CD4-positive, alpha-beta T cell treated with Interleukin-15 for 1 hour (primary cell): ENCODE measurements at places on chromosomes 3 and 15.

- no peak for DNase-seq
Observed at GRCh38 chr3:58519668-58520402, 17.2 kb downstream of the ACOX2 start.

DNA sequence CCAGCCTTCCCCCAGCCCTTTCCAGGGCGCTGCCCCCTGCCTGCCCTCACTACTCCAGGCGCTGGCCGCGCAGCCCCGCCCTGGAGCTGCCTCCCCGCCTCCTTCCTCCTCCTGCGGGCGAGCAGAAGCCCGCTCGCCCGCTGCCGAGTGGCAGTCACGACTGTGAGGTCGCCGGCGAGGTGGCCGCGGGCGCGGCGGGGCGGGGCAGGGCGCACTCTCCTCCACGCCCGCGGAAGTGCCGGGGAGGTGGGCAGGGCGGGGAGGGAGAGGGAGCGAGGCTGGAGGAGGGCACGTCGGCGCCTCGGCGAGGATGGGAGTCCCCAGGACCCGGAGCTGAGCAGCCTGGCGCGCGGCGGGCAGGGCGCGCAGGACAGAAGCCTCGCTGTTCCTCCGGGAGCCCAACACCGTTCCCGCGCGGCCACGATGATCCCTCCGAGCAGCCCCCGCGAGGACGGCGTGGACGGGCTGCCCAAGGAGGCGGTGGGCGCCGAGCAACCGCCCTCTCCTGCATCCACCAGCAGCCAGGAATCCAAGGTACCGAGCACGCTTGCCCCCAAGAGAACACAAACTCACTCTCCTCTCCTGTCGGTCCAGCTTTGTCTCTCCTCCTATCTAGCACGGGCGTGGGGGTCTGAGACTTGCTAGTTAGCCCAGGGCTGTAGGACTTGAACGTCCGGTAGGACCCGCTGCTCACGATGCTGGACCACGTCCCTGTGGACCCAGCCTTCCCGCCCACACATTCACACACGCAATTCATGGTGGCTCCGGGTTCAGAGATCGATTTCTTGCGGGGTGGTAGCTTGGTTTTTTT is at the start of gene STAC:
STAC (plus strand) TSS at position 284 of the 811 bp plus-strand sequence; CDS start at position 424, 140 bp downstream.
- DNase-seq, result no peak

- no peak for DNase-seq
Observed at GRCh38 chr3:60190073-60190472, 1061.2 kb downstream of the FHIT start.

DNA sequence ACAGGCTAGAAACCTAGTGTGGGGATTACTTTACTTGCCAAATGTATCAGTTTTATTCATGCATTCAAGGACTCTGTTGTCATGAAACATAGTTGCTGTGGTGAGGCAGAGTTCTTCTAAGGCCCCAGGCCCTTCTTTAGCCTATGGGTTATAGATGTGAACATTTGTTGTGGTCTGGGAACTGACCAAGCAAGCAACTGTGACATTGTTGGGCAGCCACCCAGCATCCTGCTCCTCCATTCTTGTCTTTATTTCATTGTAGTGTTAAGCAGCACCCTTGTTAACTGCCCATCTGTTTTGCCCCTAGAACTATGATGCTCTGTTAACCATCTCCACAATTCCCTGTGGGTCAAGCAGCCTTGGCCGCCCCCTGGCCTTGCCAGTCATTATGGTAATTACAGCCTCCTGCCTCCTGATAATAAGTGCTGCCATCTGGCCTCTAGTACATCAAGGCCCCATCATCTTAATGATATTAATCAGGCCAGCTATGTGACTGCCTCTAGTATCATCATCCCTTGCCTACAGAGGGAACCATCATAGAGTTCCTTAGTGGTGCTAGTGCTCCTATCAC is 12.2 kb upstream of the IFT57 start:
- DNase-seq, result no peak

DNA sequence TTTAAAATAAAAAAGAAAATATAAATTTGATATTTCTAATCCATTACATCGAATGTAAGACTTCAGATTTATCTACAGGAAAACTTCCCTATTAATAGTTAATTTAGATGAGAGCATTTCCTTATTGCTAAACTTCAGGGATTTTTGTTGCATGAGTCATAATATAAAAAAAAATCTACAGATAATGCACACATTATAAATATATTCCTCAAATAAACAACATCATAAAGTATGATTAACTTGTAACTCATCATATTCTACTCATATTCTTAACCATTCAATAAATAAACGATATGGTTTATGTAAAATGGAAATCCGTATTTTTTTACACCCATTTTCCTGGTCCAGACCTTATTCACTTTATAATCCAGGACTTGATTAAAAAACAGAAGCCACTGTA is 477.0 kb downstream of the EPHA3 start:
- no peak for DNase-seq

DNA sequence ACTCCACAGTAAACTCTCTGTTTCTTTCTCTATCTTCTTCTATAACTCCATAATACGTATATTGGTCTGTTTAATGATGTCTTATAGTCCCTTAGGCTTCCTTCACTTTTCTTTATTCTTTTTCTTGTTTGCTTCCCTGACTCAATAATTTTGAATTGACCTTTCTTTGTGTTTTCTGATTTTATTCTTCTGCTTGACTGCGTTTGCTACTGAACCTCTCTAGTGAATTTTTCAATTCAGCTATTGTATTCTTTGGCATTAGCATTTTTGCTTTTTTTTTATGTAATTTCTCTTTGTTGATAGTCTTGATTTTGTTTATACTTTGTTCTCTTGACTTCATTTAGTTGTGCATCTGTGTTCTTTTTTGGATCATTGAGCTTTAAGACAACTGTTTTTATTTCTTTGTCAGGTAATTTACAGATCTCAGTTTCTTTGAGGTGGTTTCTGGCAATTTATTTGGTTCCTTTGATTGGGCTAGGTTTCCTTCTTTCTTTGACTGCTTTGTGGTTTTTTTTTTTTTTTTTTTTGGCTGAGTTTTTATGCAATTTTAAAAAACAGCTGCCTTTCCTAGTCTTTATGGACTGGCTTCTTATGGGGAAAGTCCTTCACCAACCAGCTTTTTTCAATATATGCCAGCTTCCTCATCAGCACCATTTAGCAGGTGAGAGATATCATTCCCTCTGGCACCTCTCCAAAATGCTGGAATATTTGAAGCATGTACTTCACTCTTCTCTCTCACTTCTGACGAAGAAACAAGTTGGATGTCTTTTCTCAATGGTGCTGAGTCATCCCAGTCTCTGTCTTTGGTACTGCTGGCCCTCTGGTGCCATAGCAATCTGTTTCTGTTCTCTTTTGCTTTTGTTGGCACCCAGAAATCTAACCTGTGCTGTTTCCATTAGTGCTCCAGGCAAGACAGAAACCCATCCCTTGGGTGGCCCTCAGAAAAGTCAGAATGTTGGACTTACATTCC is 17.6 kb downstream of the RSRC1 start:
- DNase-seq, result no peak
